ENCODE measurements at places on chromosomes 7 and 10.

GRCh38 chr7:44175730-44176129 is 13.5 kb downstream of the GCK start:
- DNase-seq: no peak

GRCh38 chr10:81219758-81220157 is 655.2 kb upstream of the NRG3 start:
- DNase-seq: no peak

GRCh38 chr10:122856902-122857301 is 11.2 kb upstream of the CUZD1 start:
- DNase-seq: no peak

DNA sequence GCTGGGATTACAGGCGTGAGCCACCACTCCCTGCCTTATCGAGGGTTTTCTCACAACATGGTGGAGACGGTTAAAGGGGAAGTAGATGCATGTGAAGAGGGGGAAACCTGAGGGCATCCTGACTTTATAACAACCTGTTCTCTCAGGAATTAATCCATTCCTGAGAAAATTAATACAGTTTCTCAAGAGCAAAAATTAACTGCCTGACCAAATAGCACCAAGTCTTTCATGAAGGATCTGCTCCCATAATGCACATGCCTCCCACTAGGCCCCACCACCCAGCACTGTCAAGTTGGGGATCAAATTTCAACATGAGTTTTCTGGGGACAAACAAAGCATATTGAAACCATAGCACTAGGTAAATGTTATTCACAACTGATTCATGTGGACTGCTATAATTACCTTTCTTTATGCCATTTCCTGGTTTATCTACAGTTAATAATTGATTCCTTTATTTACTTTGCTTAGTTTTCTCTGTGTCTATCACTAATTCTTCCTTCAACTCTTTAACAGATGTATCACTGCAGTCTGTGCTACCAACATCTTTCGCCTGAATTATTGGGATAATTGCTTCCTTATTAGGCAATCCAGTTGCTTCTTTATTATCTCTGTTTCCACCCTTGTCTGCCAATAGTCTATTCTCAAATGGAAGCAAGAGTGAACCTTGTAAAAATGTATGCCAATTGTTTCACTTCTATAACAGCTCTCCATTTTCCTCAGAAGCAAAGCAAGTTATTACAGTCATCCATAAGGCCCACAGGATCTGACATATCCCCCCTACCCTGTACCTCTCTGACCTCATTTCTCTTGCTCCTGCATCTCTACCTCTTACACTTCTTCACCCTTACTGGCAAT is 12.9 kb upstream of the MICU1 start:
- no peak for DNase-seq

DNA sequence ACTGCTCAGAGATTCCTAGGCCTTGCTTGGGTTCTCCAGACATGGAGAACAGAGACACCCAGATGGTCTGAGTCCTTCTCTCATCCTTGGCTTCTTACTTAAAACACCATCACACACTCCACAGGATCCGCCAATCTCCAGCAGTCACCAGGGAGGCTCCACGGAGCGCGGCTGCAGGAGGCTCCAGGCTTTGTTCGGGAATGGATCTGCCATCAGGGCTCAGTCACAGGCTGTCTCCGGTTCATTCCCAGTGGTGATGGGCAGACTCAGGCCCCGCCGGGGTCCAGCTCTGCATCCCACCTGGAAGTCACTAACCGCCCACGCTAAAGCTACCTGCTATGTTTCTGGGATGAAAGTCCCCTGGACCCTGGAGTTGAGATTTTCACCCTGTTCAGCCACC is 312.9 kb downstream of the TCERG1L start:
- no peak for DNase-seq

DNA sequence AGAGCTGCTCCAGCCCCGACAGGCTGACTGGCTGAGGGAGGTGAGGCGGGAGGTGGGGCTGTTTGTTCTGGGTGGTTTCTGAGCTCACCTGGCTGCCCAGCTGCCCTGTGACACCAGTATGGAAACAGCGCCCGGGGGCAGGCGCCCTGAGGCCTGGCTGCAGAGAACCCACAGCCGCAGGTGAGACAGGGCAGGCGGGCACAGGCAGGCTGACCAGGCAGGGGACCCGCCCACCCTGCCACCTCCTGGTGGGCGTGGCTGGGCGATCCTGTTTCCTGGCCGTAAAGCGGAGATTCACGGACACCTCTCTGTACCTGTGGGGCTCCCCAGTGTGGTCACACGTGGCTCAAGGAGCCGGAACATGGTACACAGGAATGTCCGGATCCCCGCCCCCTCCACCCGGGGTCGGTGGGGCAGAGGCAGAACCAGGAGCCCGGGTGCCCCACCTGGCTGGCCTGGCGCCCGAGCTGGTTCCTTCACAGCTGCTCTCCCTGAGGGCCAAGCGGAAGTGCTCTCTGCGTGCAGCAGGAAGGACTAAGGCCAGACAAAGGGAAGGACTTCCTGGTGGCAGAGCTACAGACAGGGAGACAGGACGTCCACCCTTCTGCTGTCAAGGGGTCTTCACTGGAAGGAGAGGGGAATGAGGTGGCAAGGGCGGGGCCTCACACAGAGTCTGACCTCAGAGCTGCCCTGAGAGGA is 3.9 kb downstream of the MICALL2 start:
- no peak for DNase-seq

GRCh38 chr10:31099664-31100063 is 68.0 kb upstream of the ZNF438 start:
- DNase-seq: no peak

GRCh38 chr7:44072364-44073231 is 7.2 kb upstream of the PGAM2 start:
- peak; percentile 68 for DNase-seq

GRCh38 chr10:77692782-77693181 is 55.2 kb upstream of the KCNMA1 start:
- DNase-seq: no peak

- DNase-seq: no peak
Measured at GRCh38 chr10:26269754-26270153, 53.2 kb downstream of the GAD2 start.

GRCh38 chr7:23208316-23208715 is 26.5 kb downstream of the NUP42 start:
- DNase-seq: no peak

DNA sequence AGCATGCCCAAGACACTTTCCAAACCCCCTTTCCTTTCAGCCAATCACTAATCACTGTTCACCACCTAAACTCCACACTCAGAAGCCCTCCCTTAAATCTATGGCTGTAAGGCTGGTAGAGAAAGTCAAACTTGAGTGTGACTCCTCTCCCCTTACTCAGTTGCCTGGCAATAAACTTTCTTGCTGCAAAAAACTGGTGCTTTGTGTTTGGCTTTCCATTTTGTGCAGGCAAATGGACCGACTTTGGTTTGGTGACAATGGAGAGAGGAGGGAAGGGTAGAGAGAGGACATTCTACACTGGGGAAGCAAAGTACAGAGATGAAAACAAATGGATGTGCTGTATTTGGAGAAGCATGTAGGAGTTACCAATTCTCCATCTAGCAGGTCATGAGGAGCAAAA is 84.9 kb downstream of the SLC25A13 start:
- no peak for DNase-seq

- DNase-seq: peak; percentile 7
Measured at GRCh38 chr10:69955897-69956740, 96.5 kb upstream of the MACROH2A2 start.

GRCh38 chr10:101046332-101047238 is 15.2 kb upstream of the KAZALD1 start:
- no peak for DNase-seq

DNA sequence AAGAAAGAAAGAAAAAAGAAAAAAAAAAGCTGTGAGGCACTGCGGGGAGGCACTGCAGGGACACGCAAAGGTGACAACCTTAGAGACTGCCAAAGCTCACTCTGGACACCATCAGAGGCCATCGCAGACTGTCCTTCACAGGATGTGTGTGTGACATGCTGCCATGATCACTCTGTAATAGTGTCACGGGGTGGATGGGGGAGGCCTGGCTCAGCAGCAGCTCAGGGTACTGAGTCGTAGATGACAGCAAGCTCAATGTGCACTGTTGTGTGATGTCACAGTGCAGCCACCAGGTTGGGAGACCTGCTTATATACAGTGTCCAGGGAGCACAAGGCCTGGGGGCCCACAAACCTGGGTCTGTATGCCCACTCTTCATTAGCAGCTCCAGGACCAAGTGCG is 83.3 kb downstream of the SLIT1 start:
- no peak for DNase-seq

DNA sequence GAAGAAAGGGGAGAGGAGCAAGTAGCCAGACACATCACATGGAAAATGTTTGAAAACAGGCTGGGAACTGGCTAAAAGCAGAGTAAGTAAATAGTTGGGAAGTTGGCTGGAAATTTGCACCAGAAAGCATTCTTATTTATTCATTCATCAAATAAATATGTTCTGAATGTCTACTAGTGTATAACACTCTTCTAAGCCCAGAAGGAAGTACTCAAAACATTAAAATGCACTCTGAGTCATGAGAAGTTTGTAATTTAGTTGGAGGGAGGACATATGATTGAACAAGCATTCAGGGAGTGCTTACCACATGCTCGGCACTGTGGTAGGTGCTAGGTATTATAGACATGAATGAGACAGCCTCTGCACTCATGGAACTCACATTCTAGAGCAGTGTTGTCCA is 37.0 kb upstream of the CNNM1 start:
- DNase-seq: no peak

GRCh38 chr7:117777335-117778142 is 95.7 kb downstream of the CTTNBP2 start:
- DNase-seq: no peak

GRCh38 chr10:16606421-16606820 is 84.7 kb upstream of the C1QL3 start:
- no peak for DNase-seq

DNA sequence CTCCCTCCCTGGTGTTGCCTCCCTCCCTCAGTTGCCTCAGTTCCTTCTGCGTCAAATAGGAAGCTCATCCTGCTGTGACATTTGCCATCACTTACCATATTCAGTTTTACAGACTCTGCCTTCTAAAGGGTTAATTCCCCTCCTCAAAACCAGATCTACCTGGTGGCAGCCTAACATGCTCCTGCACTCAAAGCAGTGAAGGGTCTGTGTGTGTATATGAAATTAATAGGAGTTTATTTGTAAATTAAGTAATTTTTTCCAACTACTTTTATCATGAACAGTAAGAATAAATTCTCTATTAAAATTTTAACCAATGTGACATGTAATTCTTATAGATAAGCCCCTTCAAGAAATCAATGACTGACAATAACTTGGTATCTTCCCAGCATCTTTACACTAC is 158.6 kb upstream of the INSYN2A start:
- no peak for DNase-seq

GRCh38 chr10:70558871-70559810 is 43.4 kb downstream of the PRF1 start:
- peak; percentile 77 for DNase-seq

DNA sequence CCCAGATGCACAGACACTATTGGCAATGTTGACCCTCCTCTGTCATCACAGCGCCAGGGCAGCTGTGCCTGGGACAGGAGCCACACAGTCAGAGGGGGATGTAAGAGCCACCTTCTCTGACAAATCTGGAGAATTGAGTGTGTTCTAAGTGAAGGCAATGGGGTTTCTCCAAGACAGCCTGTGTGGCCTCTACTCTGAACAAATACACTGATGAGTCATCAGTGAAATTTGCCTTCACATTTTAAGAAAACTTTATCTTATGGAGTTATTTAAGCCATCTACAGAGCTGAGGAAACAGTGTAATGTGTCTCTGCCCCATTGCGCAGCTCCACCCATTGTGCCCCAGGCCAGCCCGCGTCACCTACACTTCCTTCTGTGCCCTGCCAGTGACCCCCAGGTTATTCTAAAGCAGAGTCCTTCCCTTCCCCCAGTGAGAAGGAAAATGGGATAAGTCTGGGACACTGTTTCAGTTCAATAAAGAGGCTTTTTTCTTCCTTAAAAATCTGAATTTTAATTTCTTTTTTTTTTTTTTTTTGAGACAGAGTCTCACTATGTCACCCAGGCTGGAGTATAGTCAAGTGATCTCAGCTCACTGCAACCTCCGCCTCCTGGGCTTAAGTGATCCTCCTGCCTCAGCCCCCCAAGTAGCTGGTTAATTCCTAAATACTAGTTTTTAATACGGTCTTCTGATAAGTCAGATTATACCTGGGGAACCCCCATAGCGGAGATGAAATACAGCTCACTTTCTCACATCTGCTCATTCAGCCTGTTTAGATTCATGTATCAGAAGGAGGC is 21.8 kb downstream of the AKR1E2 start:
- no peak for DNase-seq

- DNase-seq: no peak
Measured at GRCh38 chr10:388661-389045, 253.4 kb downstream of the ZMYND11 start.

GRCh38 chr10:44955413-44956070 is 4.1 kb upstream of the RASSF4 start:
- DNase-seq: no peak

DNA sequence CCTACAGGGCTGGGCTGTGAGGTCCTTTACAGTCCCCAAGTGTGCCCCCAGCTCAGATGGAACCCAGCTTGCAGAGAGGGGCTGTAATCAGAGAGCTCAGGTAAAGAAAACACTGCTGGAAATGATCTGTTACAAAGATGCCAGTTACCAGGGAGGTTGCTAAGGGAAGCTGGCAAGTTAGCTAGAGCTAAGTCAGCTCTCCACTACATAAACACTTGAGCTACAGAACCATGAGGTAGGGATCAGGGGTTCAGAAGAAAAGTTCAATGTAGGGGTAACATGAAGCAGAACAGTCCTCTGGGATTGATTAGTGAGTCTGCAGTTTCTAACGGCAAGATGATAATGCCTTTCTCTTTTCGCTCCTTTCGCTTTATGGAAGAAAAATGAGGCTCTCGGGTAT is 53.1 kb upstream of the TM9SF3 start:
- DNase-seq: no peak

DNA sequence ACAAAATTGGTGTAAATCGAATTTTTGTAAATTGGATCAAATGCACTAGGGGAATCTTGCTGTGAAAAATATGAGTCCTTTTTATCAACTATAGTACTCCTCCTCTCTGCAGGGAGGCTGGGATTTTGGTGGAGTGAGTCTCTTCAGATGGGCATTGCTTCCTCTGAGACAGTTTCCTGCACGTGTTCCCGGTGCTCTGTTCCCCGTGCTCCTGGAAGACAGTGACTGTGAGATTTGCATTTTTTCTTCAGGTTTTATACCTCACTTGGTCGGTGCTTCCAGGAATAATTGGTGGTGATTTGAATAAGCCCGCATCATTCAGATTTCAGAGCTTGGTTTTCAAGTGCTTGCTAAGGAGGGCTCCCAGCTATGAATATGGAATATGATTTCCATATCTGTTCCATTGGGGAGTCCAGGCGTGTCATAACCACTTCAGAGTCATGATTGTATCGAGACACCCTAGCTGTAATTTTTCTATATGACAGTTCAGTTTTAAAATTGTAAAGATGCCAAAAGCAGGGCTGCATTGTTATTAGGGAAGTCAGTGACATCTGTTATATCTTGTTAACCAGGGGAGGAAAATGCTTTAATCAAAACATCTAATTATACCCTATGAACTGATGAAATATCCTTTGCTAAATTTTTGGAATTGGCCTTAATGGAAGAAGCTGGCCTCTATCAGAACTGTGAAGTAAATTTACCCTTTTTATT is 12.3 kb downstream of the AUTS2 start:
- no peak for DNase-seq
